ENCODE measurements at places on chromosomes 2 and 18. TPM values are rescaled to one million over a fixed set of nuclear protein-coding genes. Genes with fewer than 3 reads are reported as not detected.
A peak's percentile ranks its signal among the peaks of the same experiment; 100 is the strongest.

- no peak for DNase-seq
- H3K27ac ChIP-seq: no peak overlapping the region
- no peaks in the 10 kb centered on the region for H3K4me1 ChIP-seq
- no peaks in the 10 kb centered on the region for H3K27me3 ChIP-seq
- no peak overlapping the region for H3K4me3 ChIP-seq
Measured at GRCh38 chr18:32238635-32239268, 48.9 kb downstream of the MEP1B start.

DNA sequence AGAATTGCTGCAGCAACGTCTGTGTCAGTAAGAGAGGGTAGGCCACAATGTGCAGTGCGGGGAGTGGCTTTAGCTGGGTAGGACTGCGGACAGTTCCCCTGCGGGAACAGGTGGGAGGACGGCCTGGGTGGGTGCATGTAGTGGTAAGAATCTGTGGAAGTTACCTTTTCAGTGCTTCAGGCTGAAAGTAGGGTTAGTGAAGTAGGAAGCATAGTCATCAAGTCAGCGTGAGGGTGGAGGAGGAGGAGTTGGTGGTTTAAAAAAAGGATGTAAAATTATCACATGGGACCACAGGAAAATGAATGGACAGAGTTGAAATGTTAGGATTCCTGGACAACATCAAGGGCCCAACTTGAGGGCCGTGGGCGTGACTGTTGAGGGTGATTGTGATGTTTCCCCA is 13.2 kb downstream of the CEP192 start:
- no peak overlapping the region for H3K4me3 ChIP-seq
- DNase-seq: no peak

GRCh38 chr2:16729335-16729734 is 63.7 kb upstream of the CYRIA start:
- H3K36me3 ChIP-seq: no peaks in the 10 kb centered on the region
- H3K4me3 ChIP-seq: no peak overlapping the region
- no peak overlapping the region for H3K27ac ChIP-seq
- no peaks in the 10 kb centered on the region for H3K27me3 ChIP-seq
- no peak for DNase-seq

DNA sequence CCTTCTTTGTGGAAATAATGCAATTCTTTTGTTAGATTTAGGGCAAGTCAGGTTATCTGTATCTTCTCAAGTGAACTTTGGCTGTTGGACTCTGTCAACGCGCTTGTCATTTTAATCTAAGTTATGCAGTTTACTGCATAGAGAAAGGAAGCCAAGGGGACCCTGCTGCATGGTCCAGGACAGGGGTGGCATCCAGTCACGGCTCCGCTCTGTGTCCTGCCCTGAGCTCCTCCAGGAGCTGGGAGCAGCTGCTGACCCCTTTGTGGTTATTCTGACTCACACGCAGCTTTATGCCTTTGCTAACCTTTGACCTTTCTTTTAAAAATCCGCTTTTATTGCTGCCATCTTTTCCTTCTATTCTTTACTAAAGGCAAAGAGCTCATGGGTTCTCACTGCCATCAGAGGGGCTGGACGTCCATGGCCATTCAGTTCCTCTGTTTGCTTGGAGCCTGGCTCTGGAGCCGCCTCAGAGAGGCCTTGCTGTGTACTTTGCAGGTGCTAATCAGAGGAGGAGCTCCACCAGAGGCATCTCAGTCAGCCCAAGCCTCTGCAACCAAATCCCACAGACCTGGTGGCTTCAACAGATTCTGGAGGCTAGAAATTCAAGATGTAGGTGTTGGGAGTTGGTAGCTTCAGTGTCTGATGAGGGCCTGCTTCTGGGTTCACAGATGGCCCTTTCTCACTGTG is 39.3 kb downstream of the SNTG2 start:
- no peaks in the 10 kb centered on the region for H3K36me3 ChIP-seq
- DNase-seq: no peak
- no peaks in the 10 kb centered on the region for H3K27me3 ChIP-seq

- H3K27ac ChIP-seq: peak overlapping the region; percentile 78
- H3K4me3 ChIP-seq: peak overlapping the region; percentile 64
- peaks cover 25% of the 10 kb centered on the region for H3K4me1 ChIP-seq
- H3K36me3 ChIP-seq: peaks cover 10% of the 10 kb centered on the region
- H3K27me3 ChIP-seq: no peaks in the 10 kb centered on the region
Measured at GRCh38 chr2:161239326-161240109, 68.7 kb upstream of the PSMD14 start.

GRCh38 chr2:187148059-187148714 is 299.2 kb upstream of the ZSWIM2 start:
- H3K27me3 ChIP-seq: no peaks in the 10 kb centered on the region
- no peak overlapping the region for H3K4me3 ChIP-seq
- DNase-seq: no peak
- H3K4me1 ChIP-seq: no peaks in the 10 kb centered on the region
- no peaks in the 10 kb centered on the region for H3K36me3 ChIP-seq

The STARD6 gene
- not detected for total RNA-seq

The DSG1 gene
- total RNA-seq: not detected
